ENCODE measurements at places on chromosomes 6 and 20.

- DNase-seq: no peak
Observed at GRCh38 chr6:12203001-12203400, 87.2 kb upstream of the EDN1 start.

DNA sequence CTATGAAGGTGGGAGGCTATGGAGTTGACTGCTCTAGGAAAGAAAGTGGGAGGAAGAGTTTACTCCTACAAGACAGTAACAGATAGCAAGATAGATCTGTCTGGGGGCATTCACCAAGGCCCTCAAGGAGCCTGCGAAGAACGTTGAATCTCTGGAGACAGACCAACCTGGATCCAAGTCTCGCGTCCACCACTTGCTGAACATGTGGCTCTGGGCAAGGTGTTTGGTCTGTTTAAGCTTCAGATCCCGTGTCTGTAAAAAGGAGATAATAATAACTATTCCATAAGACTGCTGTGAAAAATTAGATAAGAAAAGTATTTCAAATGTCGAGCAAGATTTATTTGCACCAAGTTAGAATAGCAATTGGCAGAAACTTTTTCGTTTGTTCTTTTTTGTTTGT is 8.1 kb upstream of the EEF1A1 start:
- no peak for DNase-seq

GRCh38 chr20:36548704-36549627 is 7.6 kb downstream of the MYL9 start:
- DNase-seq: no peak

GRCh38 chr6:21633511-21634109 is 40.1 kb downstream of the SOX4 start:
- no peak for DNase-seq

- DNase-seq: no peak
Observed at GRCh38 chr20:37748015-37748414, 54.2 kb downstream of the CTNNBL1 start.

GRCh38 chr6:151130329-151130728 is 109.4 kb upstream of the AKAP12 start:
- no peak for DNase-seq

GRCh38 chr20:62818592-62819493 is 2.0 kb downstream of the COL9A3 start:
- DNase-seq: no peak

- DNase-seq: no peak
Observed at GRCh38 chr20:41382791-41383305, 16.2 kb upstream of the EMILIN3 start.

- DNase-seq: no peak
Observed at GRCh38 chr6:89471287-89471867, 38.4 kb downstream of the ANKRD6 start.

- DNase-seq: no peak
Observed at GRCh38 chr20:3447321-3447720, 23.5 kb upstream of the ATRN start.

- no peak for DNase-seq
Observed at GRCh38 chr20:62285722-62286121, 17.1 kb upstream of the ADRM1 start.

- DNase-seq: no peak
Observed at GRCh38 chr6:13519839-13520238, 32.4 kb upstream of the GFOD1 start.

- no peak for DNase-seq
Observed at GRCh38 chr20:8912731-8913130, 156.2 kb upstream of the PLCB4 start.

GRCh38 chr20:1266167-1266973 is at the start of gene SNPH:
Gene SNPH (plus strand): TSS chr20:1266294. CDS start chr20:1296240, 29,946 bp downstream.
- DNase-seq: peak; percentile 77

- DNase-seq: no peak
Observed at GRCh38 chr6:40398810-40399477, 188.2 kb downstream of the LRFN2 start.

DNA sequence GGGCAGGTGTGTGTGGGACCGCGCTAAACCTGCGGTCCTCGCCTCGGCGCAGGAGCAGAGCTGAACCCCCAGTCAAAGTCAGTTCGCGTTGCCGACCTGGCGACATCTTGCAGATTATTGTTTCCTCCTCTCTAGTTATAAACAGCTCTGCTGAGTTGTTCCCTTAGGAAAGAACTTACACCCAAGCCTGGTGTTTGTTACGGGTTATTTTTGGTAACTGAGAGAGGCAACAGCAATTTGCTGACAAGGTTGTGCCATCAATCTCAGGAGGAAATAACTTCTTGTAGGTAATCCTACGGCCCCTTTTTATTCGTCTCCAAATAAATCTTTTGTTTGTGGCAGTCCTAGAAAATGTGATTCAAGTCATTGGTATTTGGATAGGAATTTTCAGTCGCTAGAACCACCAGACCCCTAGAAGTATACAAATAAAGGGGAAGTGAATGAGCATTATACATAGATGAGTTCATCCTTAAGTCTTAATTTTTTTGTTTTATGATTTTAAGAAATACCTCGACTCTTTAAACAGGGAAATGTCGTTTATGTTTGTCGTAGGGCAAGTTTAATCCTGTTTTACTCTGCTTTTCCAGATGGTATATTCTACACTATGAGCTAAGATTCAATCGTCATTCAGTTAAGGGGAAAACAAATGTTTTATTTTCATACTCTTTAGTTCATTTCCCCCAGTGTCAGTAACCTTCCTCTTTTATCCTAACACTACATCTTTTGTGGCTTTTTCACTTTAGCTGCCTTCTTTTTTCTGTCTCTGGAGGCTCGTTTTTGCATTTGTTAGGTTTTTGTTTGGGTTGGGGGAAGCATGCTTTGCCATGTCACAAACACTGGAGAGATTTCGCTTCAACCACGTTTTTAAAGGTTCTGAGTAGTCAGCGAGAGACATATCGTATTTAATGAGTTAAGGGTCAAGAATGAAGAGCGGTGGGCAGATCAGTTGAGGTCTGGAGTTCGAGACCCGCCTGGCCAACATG is 1.2 kb downstream of the PM20D2 start:
- peak; percentile 11 for DNase-seq

- DNase-seq: no peak
Observed at GRCh38 chr6:169810066-169810989, 58.9 kb downstream of the ERMARD start.

GRCh38 chr6:110971468-110971867 is 10.4 kb upstream of the RPF2 start:
- DNase-seq: no peak

DNA sequence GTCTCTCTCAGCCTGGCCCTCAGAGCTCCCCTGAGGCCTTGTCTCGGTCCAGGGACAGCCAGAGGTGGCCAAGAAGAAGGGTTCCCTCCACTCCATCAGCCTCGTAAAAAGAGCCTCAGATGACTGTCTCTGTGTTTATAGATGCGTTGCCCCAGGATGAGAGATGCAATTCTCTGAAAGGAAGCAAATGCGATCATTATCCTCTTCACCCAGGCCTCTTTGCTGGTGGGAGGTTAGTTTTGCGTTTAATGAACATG is 90.4 kb downstream of the YTHDF1 start:
- no peak for DNase-seq

DNA sequence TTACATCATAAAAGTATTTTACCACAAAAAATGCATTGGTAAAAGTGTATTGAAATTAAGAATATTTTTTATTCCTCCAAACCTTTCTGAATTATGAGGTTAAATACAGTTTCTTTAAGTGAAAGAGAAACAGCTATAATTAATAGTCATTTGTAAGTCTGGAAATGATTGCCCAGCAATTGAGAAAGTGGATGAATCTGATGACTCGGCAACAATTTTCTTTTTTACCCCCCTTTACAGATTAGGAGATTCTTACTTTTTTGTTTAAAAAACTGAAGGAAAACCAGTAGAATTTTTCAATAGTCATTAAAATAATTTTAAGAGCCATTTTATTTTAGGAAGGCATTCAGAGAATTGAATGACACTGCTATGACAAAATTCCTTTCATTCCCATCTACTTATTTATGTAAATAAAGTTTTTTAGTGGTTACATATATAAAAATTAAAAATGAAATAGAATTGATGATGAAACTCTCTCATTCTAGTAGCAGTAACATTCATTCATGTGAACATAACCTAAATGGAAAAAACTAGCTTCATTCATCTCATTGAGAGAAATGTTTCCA is 169.6 kb upstream of the PRND start:
- DNase-seq: no peak

DNA sequence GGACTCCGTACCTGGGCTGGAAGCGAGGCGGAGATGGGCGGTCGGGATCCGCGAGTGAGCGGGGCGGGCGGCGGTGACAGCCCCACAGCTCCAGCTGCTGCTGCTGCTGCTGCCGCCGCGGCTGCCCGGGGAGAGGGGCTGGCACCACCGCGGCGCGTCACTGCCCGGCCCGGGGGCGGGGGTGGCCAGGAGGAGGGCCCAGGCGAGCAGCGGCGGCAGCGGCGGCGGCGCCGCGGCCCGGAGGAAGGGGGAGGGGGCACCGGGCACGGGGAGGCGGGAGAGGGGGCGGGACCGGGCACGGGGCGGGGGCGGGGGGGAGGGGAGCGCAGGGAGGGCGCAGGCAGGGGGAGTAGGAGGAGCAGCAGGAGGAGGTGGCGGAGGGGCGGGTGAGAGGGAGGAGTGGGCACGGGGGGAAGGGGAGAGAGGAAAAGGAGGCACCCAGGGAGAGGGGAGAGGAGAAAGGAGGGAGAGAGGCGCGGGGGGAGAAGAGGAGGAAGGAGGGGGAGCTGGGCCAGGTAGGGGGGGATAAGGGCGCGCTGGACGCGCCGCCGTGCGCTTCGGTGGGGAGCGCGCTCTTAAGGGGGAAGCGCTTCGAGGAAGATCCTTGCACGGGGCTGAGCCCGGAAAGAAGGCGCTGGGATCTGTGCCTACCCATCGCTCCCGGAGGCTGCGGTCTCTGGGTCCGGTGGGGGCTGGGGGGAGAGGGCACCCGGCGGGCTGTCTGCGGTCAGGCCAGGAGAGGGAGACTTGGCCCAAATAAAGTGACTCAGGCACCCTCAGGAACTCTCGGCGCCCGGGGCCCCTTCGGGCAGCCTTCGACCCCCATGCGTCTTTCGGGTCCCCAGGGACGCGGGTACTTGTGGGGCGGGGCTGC is 101.5 kb downstream of the NOL4L start:
- DNase-seq: peak; percentile 59

- no peak for DNase-seq
Observed at GRCh38 chr6:18352842-18353241, 34.3 kb upstream of the RNF144B start.

- no peak for DNase-seq
Observed at GRCh38 chr20:37808233-37809070, 94.5 kb upstream of the VSTM2L start.

GRCh38 chr6:68711386-68712000 is 76.4 kb downstream of the ADGRB3 start:
- DNase-seq: no peak

DNA sequence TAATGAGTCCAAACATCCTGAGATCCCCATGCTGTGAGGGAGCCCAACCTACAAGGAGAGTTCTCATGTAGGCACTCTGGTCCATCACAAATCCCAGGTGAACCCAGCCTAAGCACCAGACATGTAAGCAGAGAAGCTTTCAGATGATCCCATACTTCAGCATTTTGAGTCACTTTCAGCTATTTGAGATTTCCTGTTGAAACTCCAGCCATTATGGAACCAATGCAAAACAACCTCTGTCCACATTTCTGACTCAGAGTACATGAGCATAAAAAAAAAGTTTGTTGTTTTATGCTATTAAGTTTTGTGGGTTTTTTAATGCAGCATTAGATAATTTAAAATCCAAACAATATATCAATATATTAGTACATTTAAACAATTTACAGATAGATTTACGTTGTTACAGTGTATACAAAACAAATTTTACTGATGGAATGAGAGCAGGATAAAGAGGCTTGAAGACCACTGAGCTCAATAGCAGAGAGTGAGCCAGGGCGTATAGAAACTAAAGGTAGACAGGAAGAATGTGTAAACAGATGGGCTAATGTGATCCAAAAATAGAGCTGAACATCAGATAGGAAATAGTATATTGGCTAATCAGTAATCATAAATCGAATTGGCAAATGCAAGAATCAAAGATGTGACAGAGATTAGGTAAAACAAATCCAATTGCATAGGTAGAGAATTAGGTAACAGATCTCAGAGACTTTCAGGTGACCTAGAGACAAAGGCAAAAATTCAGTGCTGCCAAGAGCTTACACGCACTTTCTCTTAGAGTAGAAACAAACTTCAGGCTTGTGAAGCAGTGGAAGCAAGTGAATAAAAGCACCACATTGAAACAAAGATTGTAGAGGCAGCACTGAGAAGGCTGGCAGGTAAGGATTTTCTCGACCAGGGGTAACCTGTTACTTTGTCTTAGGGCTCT is 36.2 kb upstream of the PLCB1 start:
- DNase-seq: no peak

DNA sequence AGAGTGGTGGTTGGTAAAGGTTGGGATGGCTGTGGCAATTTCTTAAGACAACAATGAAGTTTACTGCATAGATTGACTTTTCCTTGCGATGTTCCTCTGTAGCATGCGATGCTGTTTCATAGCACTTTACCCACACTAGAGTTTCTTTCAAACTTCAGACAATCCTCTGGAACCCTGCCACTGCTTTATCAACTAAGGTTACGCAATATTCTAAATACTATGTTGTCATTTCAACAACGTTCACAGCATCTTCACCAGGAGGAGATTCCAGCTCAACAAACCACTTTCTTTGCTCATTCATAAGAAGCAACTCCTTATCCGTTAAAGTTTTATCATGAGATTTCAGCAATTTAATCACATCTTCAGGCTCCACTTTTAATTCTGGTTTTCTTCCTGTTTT is 161.2 kb upstream of the NRSN1 start:
- DNase-seq: no peak

DNA sequence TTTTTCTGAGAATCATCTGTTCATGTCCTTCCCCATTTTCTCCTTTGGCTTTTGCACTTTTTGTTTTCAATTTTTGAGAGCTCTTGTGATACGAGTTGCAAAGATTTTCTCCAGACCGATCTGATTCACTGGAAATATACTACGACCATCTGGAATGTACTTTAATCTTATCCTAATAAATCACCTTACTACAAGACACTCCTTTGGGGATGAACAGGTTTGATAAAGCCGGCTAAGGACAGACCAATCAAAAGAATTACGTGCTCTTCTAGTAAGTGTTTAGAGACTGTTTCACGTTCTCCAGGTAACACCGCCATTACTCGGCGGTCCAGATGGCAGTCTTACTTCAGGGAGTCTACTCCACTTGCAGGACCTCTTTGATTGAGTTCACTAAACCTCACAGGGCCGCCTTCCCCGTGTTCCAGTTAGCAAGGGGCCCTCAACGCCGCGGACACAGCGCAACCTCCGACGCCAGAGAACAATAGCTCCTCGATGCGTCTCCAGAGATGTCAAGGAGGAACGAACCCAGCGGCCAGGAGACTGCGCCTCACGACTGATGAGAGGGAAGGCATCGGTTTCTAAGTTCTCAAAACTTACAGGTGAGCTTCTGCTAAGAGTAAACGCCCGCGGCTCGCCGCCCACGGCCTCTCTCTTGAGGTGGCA is 920 bp upstream of the WTAP start:
- no peak for DNase-seq

DNA sequence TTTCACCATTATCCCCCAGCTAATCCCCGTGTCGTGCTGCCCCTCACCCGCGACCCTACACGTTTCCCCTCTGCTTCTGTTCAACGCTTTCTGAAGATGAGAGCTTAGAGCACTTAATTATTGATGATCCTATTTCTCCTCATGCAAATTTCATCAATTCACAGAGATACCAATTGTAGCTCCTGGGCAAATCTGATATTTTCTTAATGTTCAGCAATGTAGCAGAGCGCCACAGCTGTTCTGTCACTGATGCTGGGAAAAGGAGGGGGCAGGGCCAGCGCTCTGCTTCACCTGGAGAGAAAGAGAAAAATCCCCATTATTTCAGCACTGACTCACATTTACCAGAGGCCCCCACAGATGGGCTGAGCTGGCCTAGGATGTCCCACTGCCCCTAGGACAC is 121.2 kb downstream of the TTLL2 start:
- no peak for DNase-seq

Measured in CD4-positive, alpha-beta T cell treated with Interleukin-4 for 4 hours (primary cell).